ENCODE measurements at places on chromosomes 5 and 9. TPM values are rescaled to one million over a fixed set of nuclear protein-coding genes. Genes with fewer than 3 reads are reported as not detected.

Gene SLC45A2
- total RNA-seq = not detected

Gene MCC
- total RNA-seq = 3.2 TPM

Gene TMED7
- 43.2 TPM for total RNA-seq

Gene ANKRD34B
- not detected for total RNA-seq

Gene PCDH1
- 0.23 TPM for total RNA-seq

DNA sequence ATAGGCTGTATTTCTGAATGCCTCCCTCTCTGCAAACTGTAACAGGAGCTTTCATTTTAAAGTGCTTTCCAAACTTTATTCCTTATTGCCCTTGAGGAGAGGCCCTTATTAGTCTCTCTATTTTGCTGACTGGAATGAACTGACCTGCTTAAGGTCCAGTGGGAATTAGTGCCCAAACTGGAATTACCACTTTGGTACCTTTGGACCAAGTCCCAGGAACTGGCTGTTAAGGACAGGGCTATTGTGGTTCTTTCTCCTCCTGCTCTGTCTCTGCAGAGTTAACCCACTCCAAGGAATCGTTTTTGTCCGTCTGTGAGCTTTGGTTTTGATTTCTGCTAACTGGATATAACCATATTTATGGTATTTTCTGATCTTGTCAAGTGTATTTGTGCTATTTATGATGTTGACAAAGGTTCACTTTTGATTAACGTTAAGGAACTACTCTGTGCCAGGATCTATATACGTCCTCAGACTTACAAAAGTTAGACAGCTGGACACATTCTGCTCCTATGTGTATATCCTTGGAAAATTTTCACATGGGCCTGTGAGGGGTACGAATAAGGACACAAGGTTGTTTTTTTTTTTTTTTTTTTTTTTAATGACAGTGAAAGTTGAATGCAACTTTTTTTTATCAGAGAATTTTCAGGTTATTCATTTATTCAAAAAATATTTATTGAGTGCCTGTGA lies 189.1 kb upstream of the ANKRD55 start:
- no peak for DNase-seq
- H3K4me1 ChIP-seq = no peaks in the 10 kb centered on the region
- H3K27ac ChIP-seq = no peak overlapping the region
- H3K36me3 ChIP-seq = no peaks in the 10 kb centered on the region
- no peak overlapping the region for H3K4me3 ChIP-seq

DNA sequence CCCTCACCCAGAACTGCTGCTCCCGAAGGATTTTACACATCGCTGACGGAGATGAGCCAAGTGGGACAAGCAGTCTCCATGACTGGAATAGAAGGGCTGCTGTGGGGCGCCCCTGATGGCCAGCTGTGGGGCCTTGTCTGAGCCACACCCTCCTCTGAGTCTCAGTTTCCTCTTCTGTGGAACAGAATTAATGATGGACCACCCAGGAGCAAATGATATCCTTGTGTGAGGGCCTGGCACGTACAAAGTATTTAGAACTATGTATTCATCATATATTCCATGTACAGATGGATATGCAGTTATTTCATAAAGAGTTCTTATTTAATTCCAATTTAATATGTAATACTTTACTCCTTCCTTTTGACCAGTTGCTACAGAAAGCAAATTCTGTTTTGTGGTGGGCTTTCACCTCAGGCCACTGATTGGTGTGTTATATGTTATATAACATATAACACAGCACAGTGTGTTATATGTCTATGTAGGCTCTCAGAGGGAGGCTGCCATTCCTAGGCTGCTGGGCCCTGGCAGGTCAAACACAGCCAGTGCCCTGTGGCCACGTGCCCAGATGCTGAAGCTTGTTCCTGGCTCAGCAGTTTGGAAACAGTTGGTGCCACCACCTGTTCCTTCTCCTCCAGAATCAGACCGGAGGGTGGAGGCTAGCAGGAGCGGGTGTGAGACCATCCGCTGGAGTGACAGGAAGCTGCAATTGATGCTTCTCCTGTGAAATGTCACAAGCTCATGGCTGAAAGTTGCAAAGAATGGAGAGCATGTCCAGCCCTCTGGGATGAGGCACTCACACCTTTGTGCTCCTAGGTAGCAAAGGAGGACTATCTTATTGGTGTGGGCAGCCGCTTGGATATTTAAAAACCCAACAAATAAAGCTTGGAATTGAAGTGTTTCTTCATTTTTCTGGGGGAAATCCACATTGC lies 4.4 kb upstream of the FGD3 start:
- no peak overlapping the region for H3K27ac ChIP-seq
- H3K27me3 ChIP-seq = no peaks in the 10 kb centered on the region
- no peaks in the 10 kb centered on the region for H3K36me3 ChIP-seq
- no peak overlapping the region for H3K4me3 ChIP-seq

DNA sequence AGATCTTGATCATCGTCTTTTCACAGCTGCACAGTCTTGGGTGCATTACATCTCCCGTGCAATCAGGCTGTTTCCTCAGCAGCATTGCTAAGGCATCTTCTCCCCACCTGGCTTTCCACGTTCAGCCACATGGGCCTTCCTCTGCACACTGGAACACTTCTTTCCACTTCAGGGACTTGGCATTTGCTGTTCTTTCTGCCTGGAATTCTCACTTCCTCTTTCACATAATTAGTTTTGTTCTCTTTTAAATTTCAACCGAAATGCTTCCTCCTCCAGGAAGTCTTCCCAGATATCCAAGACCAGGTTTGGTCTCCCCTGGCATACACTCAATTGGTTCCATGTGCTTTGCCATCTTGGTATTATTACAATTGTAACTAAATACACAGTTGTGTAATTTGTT lies 43.8 kb downstream of the WHRN start:
- H3K27me3 ChIP-seq = no peaks in the 10 kb centered on the region
- H3K27ac ChIP-seq = no peak overlapping the region
- no peaks in the 10 kb centered on the region for H3K4me1 ChIP-seq
- H3K36me3 ChIP-seq = no peaks in the 10 kb centered on the region
- no peak overlapping the region for H3K4me3 ChIP-seq

DNA sequence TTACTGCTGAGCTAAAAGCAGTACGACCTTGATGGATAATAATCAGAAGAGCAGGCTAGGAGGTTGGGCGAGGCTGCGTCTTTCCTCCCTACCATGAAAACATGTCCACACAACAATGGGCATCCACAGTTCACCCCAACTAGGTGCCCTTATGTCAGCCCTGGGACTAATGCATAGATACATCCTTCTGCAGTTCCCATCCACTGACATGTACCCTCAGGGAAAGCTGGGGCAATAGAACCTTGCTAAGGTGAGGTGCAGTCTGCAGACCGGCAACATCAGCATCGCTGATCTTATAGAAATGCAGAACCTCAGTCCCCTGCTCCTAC lies 697 bp upstream of the PRUNE2 start:
- DNase-seq = no peak
- H3K36me3 ChIP-seq = no peaks in the 10 kb centered on the region
- H3K27ac ChIP-seq = no peak overlapping the region
- H3K4me3 ChIP-seq = no peak overlapping the region
- H3K4me1 ChIP-seq = no peaks in the 10 kb centered on the region

- H3K27ac ChIP-seq = no peak overlapping the region
- H3K27me3 ChIP-seq = no peaks in the 10 kb centered on the region
- H3K36me3 ChIP-seq = no peaks in the 10 kb centered on the region
- DNase-seq = no peak
Measured at GRCh38 chr9:111348821-111349271, 18.8 kb upstream of the OR2K2 start.

GRCh38 chr9:126361810-126362238 lies 35.2 kb downstream of the MVB12B start:
- H3K36me3 ChIP-seq = no peaks in the 10 kb centered on the region
- no peaks in the 10 kb centered on the region for H3K4me1 ChIP-seq
- H3K27ac ChIP-seq = no peak overlapping the region

DNA sequence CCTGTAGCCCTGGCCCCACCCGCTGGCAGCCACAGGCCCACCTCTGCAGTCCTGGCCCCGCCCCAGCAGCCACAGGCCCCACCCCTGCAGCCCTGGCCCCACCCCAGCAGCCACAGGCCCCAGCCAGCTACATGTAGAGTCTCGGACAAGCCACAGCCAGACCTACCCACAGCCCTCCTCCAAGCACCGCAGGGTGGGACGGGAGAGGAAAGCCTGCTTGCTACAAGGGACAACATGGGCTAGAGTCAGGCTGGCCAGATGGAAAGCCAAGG lies 49.5 kb upstream of the SARDH start:
- H3K36me3 ChIP-seq = no peaks in the 10 kb centered on the region
- no peak overlapping the region for H3K4me3 ChIP-seq
- H3K4me1 ChIP-seq = peaks cover 1% of the 10 kb centered on the region
- H3K27ac ChIP-seq = no peak overlapping the region
- no peak for DNase-seq

DNA sequence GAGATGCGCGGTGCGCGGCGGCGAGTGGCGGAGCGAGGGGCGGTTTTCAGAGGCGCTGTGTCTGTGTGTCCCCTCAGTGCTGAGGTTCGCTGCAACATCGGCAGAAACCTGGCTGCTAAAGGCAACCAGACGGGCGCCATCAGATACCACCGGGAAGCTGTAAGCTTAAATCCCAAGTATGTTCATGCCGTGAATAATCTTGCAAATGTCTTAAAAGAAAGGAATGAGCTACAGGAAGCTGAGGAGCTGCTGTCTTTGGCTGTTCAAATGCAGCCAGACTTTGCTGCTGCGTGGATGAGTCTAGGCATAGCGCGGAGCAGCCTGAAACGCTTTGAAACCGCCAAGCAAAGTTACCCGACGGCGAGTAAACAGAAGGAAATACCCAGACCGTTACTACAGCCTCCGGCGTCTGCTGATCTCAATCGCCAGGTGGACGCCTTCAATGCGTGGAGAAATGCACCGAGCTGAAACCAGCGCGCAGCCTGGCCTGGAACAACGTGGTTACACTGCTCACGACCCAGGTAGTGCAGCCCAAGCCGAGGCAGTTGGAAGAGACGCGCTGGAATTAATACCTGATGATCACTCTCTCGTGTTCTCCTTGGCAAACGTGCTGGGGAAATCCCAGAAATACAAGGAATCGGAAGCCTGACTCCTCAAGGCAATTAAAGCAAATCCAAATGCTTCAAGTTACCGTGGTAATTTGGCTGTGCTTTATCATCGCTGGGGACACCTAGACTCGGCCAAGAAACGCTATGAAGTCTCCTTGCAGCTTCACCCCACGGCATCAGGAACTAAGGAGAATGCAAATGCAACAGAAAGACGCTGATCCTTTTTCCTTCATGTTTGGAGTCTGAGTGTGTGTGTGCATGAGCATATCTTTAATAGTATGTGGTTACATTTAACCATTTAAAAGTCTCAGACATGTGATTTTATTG lies 15.9 kb downstream of the OR2V1 start:
- H3K4me1 ChIP-seq = no peaks in the 10 kb centered on the region
- H3K4me3 ChIP-seq = no peak overlapping the region
- H3K27me3 ChIP-seq = peaks cover 15% of the 10 kb centered on the region

DNA sequence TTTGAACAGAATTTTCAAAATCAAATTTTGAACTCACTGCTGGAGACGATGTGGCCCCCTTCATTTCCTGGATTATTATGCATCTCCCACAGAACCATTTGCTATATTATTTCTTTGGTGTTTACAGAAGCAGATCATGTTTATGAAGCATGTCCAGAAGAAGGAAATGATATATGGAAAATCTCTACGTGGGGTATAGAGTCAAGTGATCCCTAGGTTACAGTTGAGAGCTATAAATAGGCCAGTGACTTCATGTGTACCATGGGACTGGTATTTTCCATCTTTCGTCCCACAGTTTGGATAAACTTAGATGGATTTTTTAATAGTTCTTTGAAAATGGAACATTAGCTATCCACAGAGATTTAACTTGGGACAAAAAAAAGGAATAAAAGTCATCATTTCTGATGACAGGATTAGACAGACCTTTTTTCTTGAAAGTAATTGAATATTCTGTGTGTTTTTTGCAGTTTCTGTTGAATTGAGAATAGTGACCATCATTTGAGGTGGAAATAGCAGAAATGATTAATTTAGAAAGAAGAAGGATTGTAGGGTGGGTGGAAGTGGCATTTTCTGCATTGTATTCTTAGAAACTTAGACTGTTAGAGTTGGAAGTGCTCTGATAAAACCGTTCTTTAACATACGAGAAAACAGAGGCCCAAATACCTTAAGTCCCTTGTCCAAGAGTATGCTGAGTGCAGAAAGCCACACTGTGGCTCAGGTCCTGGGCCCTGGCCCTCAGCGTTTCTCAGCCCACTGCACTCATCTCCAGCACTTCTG lies 136.4 kb downstream of the PIP5K1B start:
- DNase-seq = no peak
- H3K27ac ChIP-seq = no peak overlapping the region
- no peak overlapping the region for H3K4me3 ChIP-seq
- no peaks in the 10 kb centered on the region for H3K4me1 ChIP-seq
- peaks cover 6% of the 10 kb centered on the region for H3K27me3 ChIP-seq

- H3K36me3 ChIP-seq = no peaks in the 10 kb centered on the region
- no peaks in the 10 kb centered on the region for H3K4me1 ChIP-seq
- H3K27ac ChIP-seq = no peak overlapping the region
Measured at GRCh38 chr5:142674531-142675469, 11.1 kb downstream of the FGF1 start.

- no peaks in the 10 kb centered on the region for H3K36me3 ChIP-seq
- no peak overlapping the region for H3K4me3 ChIP-seq
- DNase-seq = no peak
- no peaks in the 10 kb centered on the region for H3K4me1 ChIP-seq
- H3K27me3 ChIP-seq = no peaks in the 10 kb centered on the region
Measured at GRCh38 chr5:152329207-152329606, 75.9 kb downstream of the NMUR2 start.

- no peak overlapping the region for H3K4me3 ChIP-seq
- no peaks in the 10 kb centered on the region for H3K36me3 ChIP-seq
- DNase-seq = no peak
- no peaks in the 10 kb centered on the region for H3K27me3 ChIP-seq
Measured at GRCh38 chr9:111250875-111251842, 78.9 kb downstream of the OR2K2 start.

DNA sequence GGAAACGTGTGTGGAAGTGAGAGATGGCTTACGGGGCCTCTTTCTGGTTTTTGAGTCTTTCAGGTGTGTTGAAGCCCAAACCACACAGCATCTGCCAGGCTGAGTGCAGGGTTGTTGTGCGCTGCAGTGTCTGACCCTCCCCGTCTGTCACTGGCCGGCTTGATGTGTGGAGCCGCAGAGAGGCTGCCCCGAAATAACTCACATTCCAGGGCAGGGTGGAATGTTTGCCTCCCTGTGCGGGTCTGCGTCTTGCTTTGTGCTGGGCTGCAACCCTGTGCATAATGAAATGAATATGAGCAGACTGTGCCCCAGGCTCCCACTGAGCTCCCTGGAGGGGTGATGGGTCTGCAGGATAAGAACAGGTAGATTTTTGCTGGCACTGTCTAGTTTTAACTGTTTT lies 9.9 kb upstream of the PLEKHG4B start:
- no peaks in the 10 kb centered on the region for H3K36me3 ChIP-seq
- H3K4me1 ChIP-seq = no peaks in the 10 kb centered on the region
- H3K4me3 ChIP-seq = no peak overlapping the region

GRCh38 chr9:121204121-121204520 lies 2.5 kb upstream of the RAB14 start:
- H3K27me3 ChIP-seq = no peaks in the 10 kb centered on the region
- H3K27ac ChIP-seq = no peak overlapping the region
- no peak for DNase-seq

- no peak overlapping the region for H3K27ac ChIP-seq
- peaks cover 6% of the 10 kb centered on the region for H3K36me3 ChIP-seq
- DNase-seq = no peak
- H3K27me3 ChIP-seq = no peaks in the 10 kb centered on the region
- no peak overlapping the region for H3K4me3 ChIP-seq
Measured at GRCh38 chr5:68225911-68226545, 10.5 kb downstream of the PIK3R1 start.

Measured in T-cell (primary cell).